ENCODE measurements at places on chromosomes 3 and 15.

DNA sequence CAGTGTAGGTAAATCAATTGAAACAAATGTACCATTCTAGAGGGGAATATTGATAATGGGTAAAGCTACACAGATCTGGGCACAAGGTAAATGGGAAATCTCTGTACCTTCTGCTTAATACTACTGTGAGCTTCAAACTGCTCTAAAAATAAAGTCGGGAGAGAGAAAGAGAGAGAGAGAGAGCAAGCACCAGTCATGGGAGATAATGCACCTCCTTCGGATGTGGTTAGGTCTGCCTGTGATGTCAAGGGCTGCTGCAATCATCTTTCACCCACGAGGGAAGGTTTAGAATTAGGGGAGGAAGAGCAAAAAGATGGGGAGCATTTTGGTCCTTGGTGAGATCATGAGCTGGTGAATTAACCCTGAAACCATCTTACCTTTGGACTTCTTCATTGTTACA is 219.1 kb downstream of the ZNF385D start:
- DNase-seq, result no peak

- no peak for DNase-seq
Measured at GRCh38 chr3:15809313-15809712, 11.5 kb upstream of the ANKRD28 start.

DNA sequence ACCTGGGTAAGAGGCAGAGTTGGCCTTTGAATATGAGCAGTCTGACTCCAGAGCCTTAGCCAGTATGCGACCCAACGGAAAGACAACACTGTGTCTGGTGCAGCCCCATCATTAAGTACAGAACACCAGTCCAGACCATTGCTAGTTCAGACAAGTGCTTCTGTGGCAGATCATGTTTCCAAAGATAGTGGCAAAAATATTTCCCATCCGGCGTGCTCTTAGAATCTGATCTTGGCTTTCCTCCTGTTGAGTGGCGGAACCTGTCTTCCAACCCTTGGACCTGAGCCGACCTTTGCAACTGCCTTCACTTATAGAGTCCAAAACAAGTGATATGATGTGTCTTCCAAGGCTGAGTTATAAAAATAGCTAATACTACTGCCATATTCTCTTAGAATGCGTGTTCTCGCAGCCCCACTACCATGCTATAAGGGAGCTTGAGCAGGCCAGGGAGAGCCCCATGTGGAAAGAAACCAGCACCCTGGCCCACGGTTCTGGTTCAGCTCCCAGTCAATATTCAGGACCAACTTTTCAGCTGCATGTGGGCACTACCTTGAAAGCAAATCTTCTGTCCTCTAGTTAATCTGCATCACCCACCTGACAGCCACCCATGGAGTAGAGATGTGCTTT is 322.4 kb upstream of the SLCO3A1 start:
- no peak for DNase-seq

- DNase-seq, result no peak
Measured at GRCh38 chr3:147421184-147421912, 12.2 kb downstream of the ZIC1 start.

DNA sequence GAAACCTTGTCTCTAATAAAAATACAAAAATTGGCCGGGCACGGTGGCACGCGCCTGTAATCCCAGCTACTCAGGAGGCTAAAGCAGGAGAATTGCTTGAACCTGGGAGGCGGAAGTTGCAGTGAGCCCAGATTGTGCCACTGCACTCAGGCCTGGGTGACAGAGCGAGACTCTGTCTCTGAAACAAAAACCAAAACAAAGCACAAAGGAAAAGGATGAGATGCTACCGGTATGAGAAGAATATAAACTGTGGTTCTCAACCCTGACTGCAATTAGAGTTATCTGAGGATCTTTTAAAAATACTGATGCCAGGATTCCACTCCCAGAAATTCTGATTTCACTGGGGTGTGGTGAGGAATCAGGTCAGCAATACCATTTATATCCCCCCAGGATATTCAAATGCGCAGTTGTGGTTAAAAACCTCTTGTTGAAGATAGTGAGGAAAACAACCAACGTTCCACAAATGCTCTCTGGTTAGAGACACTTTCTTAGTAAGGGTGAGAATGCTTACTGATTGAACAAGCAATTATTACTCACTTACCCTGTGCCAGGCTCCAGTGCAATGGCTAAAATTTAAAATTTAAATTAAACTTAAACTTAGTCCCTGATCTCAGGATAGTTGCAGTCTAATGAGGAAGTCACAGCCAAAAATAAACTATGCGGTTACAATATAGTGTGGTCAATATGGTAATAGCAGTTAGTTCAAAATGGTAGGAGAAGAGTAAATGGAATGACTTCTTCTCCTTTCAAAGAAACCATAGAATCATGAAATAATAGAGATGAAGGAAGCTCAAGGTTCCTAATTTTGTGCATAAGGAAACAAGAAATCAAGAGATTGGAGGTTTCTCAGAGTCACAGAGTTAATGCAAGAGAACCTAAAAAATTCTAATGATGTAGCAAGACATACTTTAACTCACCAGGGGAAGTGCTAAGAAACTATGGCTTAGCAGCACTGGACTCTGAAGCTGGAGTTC is 109.5 kb downstream of the SSR3 start:
- DNase-seq, result no peak

GRCh38 chr15:36251450-36251849 is 328.0 kb upstream of the CDIN1 start:
- DNase-seq, result no peak

DNA sequence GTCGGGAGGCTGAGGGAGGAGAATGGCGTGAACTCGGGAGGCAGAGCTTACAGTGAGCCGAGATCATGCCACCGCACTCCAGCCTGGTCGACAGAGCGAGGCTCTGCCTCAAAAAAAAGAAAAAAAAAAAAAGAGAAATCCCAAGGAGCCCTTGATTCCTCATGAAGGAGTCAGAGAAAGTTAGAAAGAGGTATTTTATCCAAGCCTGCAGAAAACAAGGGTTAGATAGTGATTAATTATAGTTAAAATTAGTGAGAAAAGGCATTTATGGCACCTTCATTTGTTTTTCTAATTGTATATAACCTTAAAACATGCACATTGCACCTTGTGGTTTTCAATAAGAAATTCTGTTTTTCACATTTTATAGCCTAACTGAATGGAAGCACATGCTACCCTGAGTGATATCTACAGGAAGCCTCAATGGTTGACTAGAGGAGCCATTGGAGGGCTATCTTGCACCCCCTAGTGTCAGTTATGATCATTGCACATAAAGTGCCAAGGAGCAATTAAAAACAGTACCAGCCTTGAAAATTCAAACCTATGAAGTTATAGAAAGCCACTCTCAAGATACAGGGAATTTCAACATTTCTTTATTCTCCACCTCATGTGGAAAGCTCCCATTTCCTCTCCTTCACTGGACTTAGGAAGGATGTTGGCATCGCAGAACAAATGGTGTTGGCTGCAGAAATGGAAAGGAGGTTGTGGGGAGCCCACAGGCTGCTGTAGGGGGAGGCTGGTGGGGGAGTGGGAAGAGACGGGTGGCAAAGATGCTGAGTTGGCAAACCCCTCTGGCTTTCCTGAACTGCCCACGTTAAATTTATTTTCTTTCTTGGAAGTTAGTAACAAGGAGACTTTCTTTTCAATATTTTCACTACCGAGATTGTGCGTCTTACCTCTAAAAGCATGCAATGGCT is 48.5 kb downstream of the ITGA11 start:
- DNase-seq, result peak; percentile 14

GRCh38 chr3:81716870-81717509 is 44.5 kb downstream of the GBE1 start:
- DNase-seq, result no peak

- no peak for DNase-seq
Measured at GRCh38 chr15:85563328-85563727, 182.9 kb downstream of the AKAP13 start.

DNA sequence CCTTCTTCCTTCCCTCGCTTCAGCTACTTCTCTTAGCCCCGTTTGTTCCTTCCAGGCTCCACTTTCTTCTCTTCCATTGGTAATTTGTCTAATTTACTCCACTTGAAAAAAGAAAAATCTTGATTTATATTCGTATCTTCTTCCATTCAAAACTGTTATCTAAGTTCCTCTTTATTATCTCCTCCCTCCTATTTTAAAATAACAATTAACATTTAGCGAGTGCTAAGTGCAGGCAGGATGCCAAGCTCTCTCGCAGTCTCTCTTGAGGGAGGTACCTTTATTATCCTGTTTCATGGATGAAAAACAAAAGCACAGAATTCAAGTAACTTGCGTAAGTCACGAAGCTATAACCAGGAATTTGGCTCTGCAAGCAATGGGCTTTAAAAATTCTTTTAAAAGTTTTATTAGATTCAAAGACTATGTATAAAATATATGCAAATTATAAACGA is 418.9 kb upstream of the NAALADL2 start:
- DNase-seq, result no peak

DNA sequence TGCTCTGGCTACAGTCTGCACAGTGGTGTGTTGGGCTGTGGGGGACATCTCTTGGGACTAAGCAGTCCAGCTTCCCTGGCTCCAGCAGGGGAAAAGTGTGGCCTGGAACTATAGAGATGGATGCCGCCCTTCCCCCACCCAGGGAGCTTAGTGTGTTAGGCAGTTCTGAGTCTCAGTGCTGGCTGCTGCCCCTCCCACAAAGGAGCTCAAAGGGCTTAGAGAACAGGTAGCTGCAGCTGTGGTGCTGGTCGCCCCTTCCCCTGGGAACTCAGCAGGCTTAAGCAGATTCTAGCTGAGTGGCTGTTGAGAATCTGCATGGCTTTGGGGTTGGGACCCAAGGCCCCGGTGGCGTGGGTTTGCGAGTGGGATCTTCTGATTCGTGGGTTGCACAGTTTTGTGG is 190.8 kb downstream of the PDCD6IP start:
- no peak for DNase-seq

GRCh38 chr3:179147514-179147872 is 664 bp upstream of the PIK3CA start:
- no peak for DNase-seq

DNA sequence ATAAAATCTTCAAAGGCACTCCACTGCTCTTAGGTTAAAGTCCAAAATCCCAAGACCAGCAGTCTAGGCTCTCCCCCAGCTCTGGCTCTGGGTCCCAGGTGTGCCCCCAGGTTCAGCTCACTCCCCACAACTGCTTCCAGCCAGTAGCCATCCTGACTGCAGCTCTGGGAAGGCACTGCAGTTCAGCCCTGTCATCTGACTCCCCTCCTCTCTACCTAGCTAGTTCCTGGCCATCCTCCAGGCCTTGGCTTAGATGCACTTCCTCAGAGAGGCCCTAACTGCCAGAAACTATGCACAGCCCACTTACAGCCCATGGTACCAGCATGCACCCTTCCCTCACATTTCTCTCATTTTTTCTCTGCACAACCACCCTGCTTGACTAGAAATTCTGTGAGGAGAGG is 25.5 kb downstream of the TBC1D2B start:
- no peak for DNase-seq

DNA sequence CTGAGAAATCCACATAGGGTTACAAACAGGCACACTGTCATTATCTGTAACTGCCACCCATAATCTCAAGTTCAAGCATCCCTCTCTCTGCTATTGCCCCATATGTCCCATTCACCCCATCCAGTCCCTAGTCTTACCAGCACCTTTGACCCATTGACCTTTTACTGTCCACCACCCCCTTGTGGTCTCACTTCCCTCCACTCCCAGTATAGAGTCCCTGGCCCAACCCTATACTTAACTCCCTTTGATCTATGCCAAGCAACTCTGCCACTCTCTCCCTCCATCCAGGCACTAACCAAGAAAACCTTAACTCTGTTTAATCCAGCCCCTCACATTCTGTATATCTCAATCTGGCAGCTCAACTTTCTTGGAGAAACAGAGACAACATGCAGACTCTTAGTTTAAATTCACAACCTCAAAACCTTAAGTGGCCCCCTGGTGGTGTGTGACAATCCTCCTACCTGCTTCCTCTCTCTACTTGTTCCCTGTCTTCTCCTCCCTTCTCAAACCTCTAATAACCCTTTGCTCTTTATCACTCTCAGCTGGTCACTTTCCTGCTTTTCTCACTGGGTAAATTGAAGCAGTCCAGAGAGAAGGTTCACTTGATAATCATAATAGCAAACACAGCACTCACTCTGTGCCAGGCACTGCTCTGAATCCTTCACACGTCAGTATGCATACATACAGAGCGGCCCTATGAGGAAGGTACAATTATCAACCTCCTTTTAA is 162.7 kb downstream of the STT3B start:
- no peak for DNase-seq

DNA sequence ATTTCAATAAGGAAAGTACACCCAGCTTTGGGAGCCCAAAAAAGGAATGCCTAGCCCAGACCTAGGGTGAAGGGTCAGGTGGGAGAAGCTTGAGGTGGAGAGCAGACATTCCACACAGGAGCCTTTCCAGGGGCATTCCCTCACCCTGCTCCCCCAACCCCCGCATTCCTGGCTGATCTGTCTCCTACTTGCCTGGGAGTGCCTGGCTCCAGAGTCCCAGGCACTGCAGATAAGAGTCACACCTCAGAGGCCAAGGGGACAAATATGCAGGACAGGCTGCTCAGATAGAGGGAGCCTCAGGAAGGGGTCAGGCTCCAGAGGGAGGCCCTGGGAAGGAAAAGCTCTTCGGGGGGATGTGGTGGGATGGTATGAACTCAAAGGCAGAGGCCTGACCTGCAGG is 20.8 kb upstream of the HCN4 start:
- DNase-seq, result no peak

DNA sequence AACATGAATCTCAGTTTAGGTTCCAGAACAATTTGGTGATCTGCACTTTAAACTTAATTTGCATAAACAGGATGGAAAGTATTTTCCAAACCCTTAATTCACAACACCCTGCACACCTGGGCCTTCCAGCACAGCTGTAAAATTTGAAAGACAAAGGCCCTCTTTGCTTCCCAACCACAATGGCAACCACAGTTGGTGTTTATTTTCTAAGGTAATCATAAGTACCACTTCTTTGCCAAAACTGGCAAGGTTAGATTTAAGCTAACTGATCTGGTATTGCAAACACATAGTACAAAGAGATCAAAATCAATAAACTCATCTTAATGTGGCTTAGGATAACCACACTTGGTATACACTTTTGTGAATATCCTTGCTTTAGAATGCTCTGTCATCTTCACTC is 4.1 kb downstream of the LRIG1 start:
- DNase-seq, result no peak

- DNase-seq, result no peak
Measured at GRCh38 chr15:52261498-52262242, 33.9 kb downstream of the MYO5C start.

- peak; percentile 45 for DNase-seq
Measured at GRCh38 chr3:171566803-171567422, 106.7 kb upstream of the TNIK start.

GRCh38 chr3:51819709-51820406 is 40.8 kb upstream of the IQCF6 start:
- no peak for DNase-seq

- no peak for DNase-seq
Measured at GRCh38 chr15:78104566-78105475, 12.5 kb downstream of the SH2D7 start.

- DNase-seq, result no peak
Measured at GRCh38 chr15:93860701-93861100, 370.7 kb upstream of the MCTP2 start.

- DNase-seq, result no peak
Measured at GRCh38 chr15:95596496-95596895, 734.0 kb upstream of the NR2F2 start.

GRCh38 chr3:52471371-52472238 is 16.2 kb downstream of the NISCH start:
- no peak for DNase-seq

GRCh38 chr3:111318289-111318688 is 223.7 kb upstream of the CD96 start:
- no peak for DNase-seq

- no peak for DNase-seq
Measured at GRCh38 chr3:17634201-17634600, 108.2 kb downstream of the TBC1D5 start.

Data from NCI-H2171 (cell line).